ENCODE measurements at places on chromosomes 5 and 9.

- no peak for DNase-seq
These were observed 111.5 kb downstream of the MTREX start for GRCh38 chr5:55418994-55419968.

GRCh38 chr5:109865637-109866036, 175.9 kb downstream of the MAN2A1 start:
- DNase-seq, result no peak

GRCh38 chr5:41517909-41518308, 7.5 kb upstream of the PLCXD3 start:
- no peak for DNase-seq

GRCh38 chr9:133264235-133264764, 10.7 kb downstream of the ABO start:
- DNase-seq, result no peak

GRCh38 chr5:137070521-137070920, 428.6 kb downstream of the SPOCK1 start:
- no peak for DNase-seq

- DNase-seq, result no peak
These were observed 550.6 kb downstream of the CDH10 start for GRCh38 chr5:24094081-24094679.

- no peak for DNase-seq
These were observed 63.0 kb downstream of the TTC39B start for GRCh38 chr9:15244001-15244441.
